Stimulated activated CD4-positive, alpha-beta T cell treated with anti-CD3 and anti-CD28 coated beads, Interleukin-4, amount 100 ng/mL, for 24 hours (primary cell): ENCODE measurements at places on chromosomes 4 and X.

DNA sequence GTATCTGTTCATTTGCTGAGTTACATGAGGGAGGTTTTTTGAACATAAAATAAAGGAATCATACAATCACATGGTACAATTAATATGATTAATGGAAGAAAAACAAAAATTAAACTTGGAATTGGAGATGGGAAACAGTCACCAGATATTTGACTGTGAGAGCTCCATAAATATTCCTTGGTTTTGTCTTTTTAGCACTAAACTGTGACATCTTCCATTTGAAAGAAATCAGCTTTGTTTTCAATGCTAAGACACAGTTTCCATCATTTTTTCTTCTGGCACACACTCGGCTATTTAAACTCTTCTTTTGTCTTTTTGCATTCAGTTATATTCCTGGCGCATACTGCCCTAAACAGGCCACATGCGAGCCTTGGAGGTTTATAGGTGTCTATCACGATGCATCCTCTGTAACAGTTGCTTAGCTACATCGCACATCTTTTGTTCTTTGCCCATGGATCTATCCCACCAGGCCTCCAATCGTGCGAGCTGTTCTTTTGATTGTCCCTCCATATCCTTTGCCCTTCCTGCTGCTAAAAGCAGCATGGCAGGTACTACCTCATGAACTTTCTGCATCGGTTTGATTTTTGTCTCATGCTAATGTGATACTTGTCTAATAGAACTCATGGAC, 158.3 kb downstream of the LDB2 start:
- DNase-seq: no peak

GRCh38 chrX:41022566-41022965, 62.7 kb upstream of the USP9X start:
- DNase-seq: no peak

DNA sequence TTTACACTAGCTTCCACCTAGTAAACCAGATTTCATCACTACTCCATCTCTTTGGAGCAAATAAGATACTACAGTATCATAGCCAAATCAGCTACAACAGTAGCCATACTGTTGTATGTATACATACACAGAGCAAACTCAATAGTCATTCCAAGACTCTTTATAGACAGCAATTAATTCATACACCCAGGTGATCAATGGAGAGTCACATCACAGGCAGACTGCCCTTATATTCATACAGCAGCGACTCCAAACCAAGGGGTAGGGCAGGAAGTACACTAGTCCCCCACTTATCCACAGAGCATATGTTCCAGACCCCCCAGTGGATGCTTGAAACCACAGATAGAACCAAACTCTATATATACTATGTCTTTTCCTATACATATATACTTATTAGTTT, 76.6 kb downstream of the FBXW7 start:
- no peak for DNase-seq

DNA sequence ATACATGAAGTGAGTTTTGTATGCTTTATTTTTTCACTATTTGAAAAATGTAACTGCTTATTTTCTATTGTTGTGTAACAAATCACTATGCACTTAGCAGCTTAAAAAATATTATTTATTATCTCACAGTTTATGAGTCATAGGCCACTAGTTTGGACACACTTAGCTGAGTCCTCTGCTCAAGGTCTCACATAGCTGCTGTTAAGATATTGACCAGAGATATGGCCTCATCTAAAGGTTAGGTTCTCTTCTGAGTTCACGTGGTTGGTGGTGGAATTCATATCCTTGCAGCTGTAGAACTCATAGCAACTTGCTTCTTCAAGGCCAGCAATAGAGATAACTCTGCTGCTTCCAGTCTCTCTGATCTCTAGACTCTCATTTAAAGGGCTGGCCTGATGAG, 534.4 kb downstream of the SPRY1 start:
- DNase-seq: no peak

GRCh38 chr4:23006756-23007155, 314.0 kb downstream of the GBA3 start:
- no peak for DNase-seq
